ENCODE measurements at places on chromosomes 2 and 18.

DNA sequence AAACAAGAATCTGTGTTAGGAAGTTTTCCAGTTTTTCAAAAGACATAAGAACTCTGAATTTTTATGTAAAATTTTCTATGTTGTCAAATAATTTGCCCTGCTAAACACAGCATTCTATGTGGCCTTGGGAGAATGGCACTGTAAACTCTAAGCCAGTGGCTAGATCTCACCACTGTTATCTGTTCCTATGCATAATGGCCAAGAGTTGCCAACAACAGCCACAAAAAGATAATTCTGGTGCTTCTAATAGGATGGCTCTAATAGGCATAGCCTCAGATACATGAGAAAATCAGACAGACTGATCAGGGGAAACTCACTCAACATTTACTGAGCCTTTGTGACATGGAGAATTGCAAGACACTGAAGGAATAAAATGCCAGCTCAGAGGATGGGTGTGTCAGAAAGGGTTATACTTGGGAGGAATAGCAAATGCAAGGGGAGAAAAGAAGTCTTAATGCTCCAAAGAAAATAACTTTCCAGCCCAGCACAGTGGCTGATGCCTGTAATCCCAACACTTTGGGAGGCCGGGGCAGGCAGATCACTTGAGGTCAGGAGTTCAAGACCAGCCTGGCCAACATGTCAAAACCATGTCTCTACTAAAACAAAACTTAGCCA is 63.7 kb downstream of the COBLL1 start:
- no peak for DNase-seq

DNA sequence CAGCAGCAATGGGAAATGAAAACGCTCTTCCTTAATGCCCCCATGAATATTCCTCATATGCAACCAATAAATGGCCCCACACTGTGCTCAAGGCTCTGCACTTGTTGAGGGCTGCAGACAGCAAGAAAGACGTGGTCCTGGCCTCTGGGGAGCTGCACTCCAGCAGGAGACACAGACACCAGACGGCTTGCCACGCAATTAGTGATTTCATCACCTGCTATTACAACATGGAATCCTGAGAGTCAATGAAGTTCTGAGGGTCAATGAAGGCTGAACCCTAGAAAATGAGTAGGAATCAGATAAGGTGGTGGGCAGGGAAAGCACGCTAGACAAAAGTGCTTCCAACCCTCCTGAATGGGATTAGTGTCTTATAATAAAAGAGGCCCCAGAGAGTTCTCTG is 18.9 kb downstream of the CREG2 start:
- no peak for DNase-seq

GRCh38 chr2:192655916-192656315 is 461.2 kb upstream of the TMEFF2 start:
- peak; percentile 4 for DNase-seq

GRCh38 chr2:176202491-176202890 is 14.0 kb downstream of the HOXD1 start:
- DNase-seq, result no peak

- no peak for DNase-seq
Observed at GRCh38 chr2:37632310-37632709, 39.1 kb downstream of the CDC42EP3 start.

DNA sequence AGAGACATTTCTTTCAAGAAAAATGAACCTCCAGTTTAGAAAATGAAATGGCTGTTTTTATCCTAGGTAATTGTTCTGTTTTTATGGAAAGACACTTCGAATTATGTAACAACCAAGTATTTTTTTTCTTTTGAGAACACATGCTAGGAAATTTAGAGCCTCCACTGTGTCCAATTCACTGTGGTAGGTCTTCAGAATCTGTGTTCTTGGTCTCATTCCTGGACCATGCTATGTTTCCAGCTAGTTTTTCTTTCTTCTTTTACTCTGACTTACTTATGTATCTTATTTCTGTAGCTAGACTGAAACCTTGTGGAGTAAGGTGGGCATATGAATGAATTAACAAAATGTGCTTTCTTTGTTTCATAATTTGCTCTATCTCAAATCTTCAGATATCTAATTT is 391.7 kb upstream of the KLHL29 start:
- DNase-seq, result no peak

DNA sequence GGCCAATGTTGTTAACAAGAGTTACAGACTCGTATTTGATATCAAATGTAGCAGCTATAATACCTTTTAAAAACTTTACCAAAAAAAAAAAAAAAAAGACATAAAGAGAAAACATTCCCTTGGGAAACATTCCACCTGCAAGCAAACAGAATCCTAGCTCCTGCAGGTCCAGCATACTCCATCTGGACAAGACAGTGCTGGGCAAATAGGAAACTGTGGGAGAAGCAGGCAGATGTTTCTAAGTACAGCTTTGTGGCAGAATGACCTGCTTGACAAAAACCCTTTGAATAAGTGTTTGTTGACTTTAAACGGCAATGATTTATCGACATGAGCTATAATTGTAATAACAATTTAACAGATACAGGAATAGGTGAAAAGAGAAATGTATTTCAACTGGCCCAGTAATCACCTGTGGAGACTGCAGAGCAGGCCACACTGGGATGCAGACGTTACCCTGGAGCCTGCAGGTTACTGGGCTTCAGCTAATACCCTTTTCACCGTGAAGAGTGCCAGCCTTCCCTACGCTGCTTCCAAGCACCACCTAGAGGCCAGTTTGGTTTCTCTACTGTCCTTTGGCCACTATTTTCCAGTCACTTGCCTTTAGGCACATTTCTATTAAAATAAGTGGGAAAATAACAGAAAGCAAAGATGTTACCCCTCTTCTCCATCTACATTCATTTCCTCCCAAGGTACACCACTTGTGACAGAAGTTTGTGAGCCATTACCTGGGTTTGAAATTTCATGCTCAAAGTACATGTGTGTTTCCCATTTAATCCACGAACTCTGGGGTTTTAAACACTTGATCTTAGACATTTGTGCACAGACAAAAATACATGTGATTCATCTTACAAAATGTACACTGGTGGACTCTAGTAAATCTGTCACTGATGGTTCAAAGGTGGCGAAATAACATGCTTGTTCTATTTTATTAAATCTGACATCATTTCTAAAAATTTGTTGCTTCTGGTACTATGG is 96.9 kb upstream of the ZNF397 start:
- peak; percentile 35 for DNase-seq

GRCh38 chr2:8416849-8417832 is 264.7 kb upstream of the ID2 start:
- DNase-seq, result no peak

GRCh38 chr2:42045848-42046748 is 1.7 kb upstream of the PKDCC start:
- no peak for DNase-seq

DNA sequence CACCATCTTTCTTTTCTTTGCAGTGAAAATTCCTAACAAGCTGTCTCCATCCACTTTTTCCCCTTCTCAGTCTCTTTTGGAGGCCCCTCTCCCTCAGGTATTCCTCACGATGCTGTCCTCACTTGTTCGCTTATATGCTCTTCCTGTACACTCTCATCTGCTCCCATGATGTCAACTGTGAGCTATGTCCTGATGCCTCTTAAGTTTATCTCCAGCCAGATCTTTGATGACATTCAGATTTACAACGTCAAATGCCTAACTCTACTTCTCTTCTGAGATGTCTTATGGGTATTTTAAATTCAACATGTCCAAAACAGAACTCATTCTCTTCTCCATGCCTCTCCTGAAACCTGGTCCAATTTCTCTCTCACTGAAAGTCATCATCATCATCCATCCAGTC is 55.1 kb upstream of the SERTAD2 start:
- DNase-seq, result no peak

GRCh38 chr2:27573452-27573851 is 9.4 kb upstream of the ZNF512 start:
- DNase-seq, result no peak

- DNase-seq, result no peak
Observed at GRCh38 chr2:85327160-85327821, 498 bp downstream of the TGOLN2 start.

DNA sequence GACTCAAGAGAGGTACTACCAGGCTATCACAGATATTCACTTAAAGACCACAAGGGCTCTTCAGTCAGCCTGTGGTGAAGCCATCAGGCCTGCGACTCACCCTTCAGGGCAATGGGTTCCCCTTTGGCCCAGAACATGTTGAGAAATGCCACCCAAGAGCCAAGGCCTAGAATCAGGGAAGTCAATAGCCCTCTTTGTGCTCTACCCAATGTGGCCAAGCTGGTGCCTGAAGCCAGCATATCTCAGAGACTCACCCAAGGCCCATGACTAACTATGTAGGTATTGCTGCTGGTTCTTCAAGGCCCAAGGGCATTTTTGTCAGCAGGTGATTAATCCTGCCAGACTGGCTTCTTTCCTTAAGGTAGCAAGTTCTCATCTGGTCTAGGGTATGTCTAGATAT is 338.9 kb upstream of the SETBP1 start:
- no peak for DNase-seq

DNA sequence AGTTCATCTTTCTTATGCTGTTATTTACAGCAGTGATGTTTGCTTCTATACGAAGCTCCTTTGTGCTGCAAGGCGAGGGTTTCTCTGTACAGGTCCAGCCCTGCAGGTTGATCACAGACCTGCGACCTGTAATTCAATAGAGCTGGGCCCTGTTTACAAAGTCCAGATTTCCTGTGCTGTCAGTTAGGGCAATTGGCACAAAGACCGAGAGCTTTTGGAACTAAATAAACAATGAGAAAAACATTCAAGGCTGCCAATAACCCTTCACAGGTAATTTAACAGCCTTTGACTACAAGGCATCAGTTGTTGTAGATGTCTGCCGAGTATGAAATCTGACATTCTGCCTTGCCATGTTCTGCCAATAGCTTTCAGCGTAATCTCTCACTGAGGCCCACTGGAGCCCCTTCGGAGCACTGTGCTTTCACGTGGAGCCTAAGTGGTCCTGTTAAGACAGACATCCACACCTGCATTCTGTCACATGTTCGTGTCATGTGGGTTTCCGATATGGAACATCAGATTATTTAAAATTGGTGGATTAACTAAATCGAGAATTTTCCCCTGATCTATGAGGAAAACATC is 232.5 kb downstream of the PTGR3 start:
- DNase-seq, result no peak

GRCh38 chr2:175161-175786 is 88.6 kb downstream of the SH3YL1 start:
- no peak for DNase-seq

- no peak for DNase-seq
Observed at GRCh38 chr2:61356261-61356957, 114.5 kb downstream of the USP34 start.
